ENCODE measurements at places on chromosomes 12 and 14.

DNA sequence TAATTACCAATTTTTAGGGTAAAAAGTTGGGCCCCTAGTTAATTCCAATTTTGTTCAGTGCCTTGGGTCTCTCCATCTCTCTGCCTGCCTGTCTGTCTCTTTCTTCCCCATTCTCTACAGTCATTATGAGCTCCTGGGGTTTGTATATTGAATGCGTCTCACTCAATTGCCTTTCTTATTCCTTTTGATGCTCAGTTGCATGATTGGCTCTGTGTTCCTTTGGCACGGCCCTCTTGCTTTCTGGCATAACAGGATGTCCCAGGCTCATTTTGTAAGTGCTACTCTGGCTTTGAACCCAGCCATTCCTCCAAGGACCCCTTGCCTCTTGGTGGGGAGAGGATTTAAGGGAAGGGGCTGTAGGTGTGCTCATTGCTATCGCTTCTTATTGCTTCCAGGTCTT is 35.6 kb downstream of the ZNF664 start:
- no peak for DNase-seq

- DNase-seq, result no peak
Measured at GRCh38 chr12:132776816-132777568, 15.4 kb upstream of the ANKLE2 start.

DNA sequence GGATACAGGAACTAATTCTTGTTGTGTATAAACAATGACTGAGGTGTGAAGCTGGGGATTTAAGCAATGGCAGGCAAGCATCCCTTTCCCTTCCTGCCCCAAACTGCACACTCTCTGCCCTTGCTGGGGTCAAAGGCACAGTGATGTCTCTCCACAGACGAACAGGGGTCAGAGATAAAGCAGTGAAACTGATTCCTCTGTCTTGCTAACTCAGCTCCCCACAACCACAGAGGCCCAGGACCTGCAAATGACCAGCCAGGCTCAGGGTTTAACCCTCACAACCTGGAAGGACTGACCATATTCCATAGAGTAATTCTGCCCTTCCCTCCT is 67.2 kb downstream of the CCDC88C start:
- no peak for DNase-seq

DNA sequence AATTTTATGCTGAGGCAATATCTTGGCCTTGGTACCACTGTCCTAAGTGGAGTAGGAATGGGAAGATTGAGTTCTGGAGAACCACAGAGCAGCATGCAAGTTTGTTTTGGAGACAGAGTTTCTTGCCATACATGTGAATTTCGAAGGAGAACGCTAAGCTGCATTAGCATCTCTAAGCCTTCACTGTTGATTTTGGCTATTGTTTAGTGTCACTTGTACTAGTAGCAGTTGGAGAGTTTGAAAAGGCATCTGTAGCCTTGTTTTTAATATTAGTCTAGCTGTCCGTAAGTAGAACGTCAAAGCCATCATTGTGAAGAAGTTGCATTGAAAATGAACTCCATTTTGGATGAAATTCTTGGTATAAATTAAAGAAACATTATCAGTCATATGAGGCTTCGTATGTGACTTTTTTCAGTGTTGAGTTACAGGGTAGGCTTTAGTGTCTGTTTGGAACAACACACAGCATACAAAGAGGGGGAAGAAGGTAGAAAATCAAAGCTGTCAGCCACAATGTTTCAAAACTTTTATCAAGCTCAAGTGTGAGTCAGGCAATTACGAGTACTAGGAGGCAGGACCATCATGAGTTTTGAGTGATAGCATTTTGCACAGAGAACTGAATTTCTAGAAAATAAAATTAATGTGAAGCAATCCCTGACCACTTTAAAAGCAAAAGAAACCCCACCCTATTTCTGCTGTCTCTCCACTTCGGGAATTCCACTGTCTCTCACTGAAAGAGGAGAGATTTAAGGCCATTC is 70.2 kb upstream of the NAV3 start:
- no peak for DNase-seq

DNA sequence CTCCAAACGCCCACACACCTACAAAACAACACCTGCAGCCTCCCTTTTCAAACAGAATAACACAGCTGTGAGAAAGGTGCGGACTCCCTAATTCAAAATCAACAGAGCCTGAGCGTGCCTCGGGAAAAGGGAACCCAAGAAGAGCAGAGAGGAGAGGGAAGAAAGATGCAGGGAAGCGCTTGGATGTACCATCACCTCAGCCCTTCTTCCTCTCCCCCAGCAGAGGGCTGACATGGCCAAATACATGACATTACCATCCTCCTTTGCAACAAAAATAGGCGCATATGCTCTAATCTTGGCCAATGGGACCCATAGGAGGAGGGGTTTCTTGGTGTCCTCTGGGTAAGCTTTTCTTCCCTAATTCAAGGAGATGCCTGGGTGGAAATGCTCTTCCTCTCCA is 78.0 kb downstream of the CPSF2 start:
- DNase-seq, result no peak
